Caudate nucleus (tissue), 63 donors: ENCODE measurements at places on chromosomes 7 and 10.
A peak's percentile ranks its signal among the peaks of the same experiment; 100 is the strongest.

GRCh38 chr10:10994360-10994759, 23.3 kb upstream of the CELF2 start:
- no peak for DNase-seq

DNA sequence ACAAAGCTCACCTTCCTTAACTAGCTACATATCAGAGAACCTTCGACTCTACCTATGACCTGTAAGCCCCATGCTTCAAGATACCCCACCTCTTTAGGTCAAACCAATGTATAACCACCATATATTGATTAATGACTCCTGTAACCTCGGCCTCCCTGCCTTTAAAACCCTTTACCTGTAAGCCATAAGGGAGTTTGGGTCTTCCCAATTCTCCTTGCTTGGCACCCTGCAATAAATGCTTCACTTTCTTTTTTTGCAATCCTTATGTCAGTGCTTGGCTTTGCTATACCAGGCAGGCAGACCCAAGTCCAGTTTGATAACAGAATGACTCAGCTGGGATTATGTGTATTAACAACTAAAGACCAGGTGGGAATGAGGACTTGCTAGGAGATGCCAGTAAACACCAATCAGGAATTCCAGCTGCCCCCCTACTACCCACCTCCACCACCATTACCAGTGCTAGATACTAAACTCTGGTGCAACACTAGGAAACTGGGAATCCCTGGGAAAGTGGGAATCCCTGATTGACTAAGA, 22.0 kb upstream of the SLC35G1 start:
- DNase-seq = no peak

- no peak for DNase-seq
Observed at GRCh38 chr7:100482728-100483089, 1.0 kb upstream of the NYAP1 start.

DNA sequence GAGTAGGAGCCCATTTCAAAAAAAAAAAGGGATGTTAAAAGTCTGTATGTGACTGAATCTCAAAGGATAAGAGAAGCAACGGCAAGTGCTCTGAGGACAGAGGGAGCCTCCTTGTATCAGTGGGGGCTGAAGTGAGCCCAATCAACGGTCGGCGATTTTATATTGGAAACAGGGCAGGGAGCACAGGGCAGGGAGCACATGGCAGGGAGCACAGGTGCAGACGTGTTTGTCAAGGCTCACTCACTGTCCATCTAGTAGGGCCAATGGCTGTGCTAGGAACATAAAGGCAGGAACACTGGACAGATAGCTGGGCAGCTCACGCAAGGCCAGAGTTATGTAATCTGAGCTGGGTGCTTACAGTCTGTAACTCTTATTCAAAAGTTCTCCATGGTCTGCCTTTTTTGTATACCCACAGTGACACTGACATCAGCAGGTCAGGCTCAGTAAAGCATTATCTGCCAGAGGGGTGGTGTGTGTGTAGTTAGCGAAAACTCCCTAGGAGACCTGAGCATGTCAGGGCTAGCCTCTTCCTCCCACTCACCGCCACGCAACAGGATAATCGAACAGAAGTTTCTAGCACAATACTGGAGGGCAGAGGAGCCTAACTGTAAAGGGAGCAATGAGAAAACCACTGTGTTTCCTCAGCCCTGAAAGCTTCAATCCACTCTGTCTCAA, 15.4 kb downstream of the AKR1B1 start:
- no peak for DNase-seq

GRCh38 chr7:101854084-101854865, 36.8 kb downstream of the CUX1 start:
- no peak for DNase-seq

- no peak for DNase-seq
Observed at GRCh38 chr10:90218846-90219245, 517.5 kb downstream of the KIF20B start.

GRCh38 chr7:43914795-43915194, 8.4 kb upstream of the URGCP start:
- no peak for DNase-seq

DNA sequence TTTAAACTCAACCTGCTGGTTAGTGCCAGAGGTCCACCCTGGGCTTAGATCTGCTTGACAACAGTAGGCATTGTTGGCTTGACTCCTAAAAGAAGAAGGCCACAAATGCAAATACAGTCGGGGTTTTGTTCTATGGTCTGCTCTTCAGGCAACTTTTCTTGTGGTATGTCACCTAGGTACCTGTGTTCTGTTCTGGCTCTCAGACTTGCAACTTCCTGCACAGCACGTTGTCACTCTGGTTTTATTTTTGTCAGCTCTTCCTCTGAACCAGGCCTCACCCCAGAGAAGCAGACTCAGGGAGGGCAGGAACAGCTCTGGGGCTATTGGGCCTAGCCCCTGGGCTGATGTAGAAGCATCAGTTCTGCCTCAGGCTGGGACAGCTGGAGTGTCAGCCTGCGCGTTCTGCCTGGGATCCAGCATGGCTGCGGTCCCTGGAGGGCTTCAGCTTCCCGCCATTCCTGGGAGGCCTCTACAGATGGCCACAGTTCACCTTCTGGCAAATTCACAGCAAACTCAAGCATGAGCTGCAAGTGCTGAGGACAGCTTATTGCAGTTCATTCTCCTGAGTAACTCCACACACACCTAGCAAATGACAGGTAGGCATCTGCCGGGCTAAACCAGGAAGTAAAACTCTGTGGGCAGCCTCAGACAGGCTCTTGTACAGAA, 11.0 kb upstream of the PDCD4 start:
- no peak for DNase-seq

DNA sequence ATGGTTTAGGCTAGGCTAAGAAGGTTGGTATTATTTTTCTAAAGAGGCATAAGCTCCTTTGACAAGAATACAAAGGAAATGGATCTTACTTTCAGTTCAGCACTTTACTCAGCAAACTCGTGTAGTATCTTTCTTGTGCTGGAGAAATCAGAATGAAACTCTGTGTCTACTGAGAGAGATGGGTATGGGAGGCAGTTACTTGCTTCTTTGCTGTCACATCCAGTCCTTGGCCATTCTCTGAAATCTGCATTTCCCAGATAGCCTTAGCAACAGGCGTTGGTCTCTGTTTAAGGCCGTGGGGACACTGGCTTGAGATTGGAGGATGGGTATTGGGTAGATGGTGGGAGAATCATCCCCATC, 180.5 kb downstream of the NRP1 start:
- no peak for DNase-seq

DNA sequence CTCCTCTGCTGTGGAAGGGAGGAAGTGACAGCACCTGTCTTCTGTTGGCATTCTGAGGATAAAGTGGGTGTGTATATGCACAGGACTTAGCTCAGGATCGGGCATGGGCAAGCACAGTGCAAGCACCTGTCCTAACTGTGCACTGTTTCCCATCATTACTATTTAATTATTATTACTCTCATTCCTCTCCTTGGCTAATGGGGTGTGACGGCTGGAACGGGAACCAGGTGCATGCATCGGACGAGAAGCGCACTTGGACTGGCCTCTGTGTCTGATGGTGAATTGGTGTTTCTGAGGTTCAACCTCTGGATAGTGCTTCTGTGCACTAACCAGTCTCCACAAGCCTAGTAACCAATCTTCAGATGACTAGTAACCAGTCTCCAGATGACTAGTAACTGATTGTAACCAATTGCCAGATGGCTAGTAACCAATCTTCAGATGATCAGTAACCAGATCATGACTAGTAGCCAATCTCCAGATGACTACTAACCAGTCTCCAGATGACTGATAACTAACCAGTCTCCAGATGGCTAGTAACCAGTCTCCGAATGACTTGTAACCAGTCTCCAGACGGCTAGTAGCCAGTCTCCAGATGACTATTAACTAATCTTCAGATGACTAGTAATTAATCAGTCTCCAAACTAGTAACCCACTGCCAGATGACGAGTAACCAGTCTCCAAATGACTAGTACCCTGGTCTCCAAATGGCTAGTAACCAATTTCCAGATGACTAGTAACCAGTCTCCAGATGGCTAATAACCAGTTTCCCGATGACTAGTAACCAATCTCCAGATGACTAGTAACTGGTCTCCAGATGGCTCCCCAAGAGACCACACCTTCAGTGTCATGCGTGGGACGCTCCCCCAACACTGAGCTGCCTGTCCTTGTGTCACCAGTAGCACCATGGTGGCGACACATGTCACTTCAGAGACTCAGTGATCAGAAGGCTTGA, 85.8 kb downstream of the PAXIP1 start:
- DNase-seq = no peak

- DNase-seq = no peak
Observed at GRCh38 chr7:102967798-102968197, 55.0 kb downstream of the LRRC17 start.

- no peak for DNase-seq
Observed at GRCh38 chr7:134553976-134554375, 5.1 kb downstream of the AKR1B15 start.

DNA sequence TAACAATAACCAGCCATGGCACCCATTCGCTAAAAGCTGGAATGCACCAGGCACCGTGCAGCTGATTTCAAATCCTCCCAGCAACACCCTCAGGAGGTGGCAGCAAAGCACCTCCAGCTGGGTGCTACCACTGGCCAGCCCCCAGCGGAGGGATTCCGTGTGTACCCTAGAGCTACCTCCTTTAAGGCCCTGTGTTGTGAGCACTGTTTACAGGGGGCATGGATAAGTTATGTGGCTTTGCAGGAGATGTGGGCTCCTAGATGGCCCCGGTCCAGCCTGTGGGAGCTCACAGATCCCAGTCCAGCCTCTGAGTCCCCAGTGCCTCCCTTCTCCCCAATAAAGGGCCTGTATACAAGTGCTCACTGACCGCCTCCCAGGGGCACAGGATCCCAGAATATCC, 27.1 kb downstream of the TNRC18 start:
- DNase-seq = peak; percentile 19

DNA sequence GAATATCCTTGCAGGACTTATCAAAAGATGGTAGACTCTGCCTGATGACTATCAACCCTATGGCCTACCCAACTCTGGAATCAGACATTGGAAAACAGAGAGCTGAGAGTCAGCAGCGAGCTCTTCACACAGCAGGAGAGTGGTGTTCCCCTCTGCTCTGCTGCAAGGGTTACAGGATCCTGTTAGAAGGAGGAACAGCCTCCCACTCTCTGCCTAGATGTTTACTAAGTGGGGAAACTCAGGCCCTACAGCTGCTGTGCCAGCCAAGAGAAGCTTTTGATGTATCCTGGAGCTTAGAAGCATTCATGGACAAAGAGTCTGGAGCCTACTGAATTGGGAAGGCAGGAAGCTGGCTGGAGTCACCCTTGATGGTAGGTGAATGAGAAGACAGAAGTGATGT, 104.6 kb downstream of the ABLIM1 start:
- no peak for DNase-seq

GRCh38 chr7:12571691-12572090, 1.2 kb downstream of the SCIN start:
- no peak for DNase-seq

GRCh38 chr10:53697038-53697437, 924.5 kb upstream of the MBL2 start:
- DNase-seq = no peak

GRCh38 chr10:110821508-110821907, 50.2 kb upstream of the PDCD4 start:
- no peak for DNase-seq

- DNase-seq = no peak
Observed at GRCh38 chr10:3172081-3172445, 519 bp downstream of the PITRM1 start.

GRCh38 chr7:24760968-24761367, 3.7 kb upstream of the GSDME start:
- no peak for DNase-seq

- DNase-seq = no peak
Observed at GRCh38 chr7:128106821-128107220, 75.6 kb upstream of the LRRC4 start.

DNA sequence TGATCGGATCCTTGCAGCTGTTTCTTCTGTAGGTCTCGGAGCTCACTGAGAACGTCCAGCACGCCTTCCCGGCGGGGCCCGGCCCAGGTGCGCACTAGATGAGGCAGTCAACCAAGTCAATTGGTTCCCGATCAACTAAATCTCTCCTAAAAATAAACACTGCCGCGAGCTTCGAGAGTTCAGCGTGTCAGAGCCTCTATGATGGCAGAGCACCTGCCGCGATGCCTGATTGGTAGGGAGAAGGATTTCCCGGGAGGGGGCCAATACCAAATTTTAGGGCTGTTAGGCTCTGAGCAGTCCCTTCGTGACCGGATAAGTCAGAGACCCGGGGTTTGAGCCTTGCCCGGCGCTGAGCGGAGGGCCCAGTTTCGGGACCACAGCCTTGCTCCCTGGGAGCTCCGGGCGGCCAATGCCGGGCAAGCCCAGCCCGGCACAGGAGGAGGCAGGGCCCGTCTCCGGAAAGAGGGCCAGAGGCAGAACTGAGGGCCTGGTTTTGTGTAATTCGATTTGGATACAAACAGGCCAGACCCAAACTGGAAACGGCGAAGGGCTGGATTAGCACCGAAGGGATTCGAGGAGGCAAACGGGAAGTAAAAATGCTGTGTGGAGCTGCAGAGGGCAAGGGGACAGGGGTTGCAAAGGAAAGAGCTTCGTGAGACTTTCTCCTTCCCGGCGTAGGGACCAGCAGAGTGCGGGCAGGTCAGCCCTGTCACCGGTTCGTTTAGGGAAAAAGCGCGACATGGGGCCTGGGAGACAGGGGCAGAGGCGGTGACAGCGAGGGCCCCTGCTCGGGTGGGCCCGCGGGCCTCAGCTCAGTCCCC, 569 bp downstream of the SLC26A5 start:
- DNase-seq = no peak

GRCh38 chr10:14727465-14727864, 47.2 kb downstream of the FAM107B start:
- no peak for DNase-seq

- no peak for DNase-seq
Observed at GRCh38 chr7:2202901-2203765, 29.6 kb downstream of the MAD1L1 start.

DNA sequence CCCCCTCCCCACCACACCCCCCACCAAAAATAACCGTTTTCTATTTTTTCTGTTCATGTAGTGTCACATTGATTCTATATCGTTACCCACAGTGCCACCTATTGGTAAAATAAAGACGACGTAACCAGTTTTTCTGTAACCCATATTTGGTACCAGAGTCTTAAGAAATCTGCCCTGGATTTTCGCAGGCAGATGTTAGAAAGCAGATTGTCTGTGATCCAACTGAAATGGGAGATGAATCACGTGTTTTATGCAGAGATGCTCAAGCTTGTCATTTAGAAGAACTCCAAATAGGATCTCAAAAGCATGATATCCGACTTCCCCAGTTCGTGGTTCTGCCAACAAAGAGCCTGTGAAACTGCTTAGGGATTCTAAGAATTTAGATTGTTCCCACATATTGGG, 261.1 kb upstream of the CSTF2T start:
- DNase-seq = no peak

- no peak for DNase-seq
Observed at GRCh38 chr7:121139427-121139826, 150.9 kb downstream of the CPED1 start.

DNA sequence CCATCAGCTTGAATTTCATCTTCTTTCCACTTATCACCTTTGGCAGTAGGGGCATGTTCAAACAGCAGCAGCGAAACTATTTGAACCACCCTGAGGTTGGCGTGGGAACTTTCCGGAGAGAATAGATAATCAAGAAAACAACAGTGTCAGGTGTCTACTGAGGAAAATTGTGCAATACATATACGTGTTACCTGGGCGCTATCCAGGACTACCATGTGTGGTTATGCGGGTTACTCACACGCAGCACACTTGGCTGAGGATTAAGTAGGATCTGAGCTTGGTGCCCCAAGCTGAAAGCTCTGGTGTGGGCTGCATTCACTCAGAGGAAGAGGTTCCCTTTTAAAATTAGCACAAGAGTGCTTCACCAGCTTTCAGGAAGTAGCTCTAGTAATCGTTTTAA, 8.8 kb upstream of the ABI1 start:
- no peak for DNase-seq
